ENCODE measurements at places on chromosomes 5 and 9.

- DNase-seq = no peak
Observed at GRCh38 chr9:76629205-76629990, 134.8 kb upstream of the PCA3 start.

DNA sequence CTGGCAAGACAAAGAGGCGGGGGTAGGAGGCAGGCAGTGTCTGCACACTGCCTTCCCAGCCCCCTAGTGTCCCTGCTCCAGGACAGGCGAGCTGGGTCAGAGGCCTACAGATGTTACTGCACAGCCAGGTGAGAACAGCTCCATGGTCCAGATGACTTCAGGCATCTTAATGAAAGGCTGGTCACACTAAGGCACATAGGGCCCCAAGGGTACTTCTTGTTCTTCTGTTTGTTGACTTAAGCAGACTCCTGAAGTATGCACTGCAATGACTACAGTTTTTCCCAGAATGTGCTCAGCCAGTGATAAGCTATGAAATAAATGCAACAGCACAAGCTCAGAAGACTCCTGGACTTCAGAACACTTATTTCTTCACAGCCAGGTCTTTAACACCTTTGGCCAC, 27.4 kb downstream of the ATPSCKMT start:
- no peak for DNase-seq

DNA sequence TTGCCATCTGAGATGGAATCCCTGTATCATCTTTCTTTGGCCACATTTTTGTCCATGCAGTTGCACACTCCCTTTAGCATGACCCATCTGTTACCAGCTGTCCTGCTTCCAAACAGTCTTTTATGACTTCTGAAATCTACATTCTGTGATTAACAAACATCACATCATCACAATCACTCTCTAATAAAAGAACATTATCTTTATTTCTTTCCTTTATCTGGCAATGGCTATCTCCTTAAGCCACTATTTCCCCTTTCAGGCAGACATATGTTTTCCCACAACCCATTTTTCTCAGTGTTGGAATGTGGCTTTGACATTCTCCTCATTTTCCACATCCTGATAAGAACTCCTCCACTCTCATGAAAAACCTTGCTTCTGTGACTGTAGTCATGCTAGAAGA, 141.0 kb downstream of the ST8SIA4 start:
- no peak for DNase-seq

GRCh38 chr5:156913355-156913718, 49.7 kb downstream of the TIMD4 start:
- no peak for DNase-seq

GRCh38 chr9:103867886-103868285, 226.2 kb upstream of the SMC2 start:
- no peak for DNase-seq

DNA sequence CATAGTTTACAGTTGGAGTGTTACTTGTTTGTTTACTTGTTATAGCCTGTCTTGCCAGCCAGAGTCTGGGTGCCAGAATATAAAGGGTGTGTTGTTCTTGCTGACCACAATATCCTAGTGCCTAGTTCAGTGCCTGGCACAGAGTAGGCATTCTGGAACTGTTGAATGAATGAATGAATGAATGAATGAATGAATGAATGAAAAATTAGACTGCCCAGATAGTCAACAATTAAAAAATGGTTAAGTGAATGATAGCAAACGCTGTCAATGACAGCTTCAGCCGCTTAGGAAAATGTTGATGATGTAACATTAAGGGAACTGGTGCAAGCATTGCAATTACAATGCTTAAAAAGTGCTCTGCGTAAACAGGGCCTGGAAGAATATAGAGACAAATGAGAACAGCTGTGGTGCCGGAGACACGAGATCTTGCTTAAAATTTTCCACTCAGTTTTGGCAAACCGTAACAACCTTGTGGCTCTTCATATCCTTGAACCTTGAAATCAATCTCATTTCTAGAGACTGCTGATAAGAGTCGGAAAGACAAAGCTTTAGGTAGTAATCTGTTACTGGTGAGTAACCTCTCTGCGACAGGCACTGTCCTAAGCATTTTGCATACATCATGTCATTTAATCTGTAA, 4.7 kb upstream of the TTLL11 start:
- no peak for DNase-seq

Data from activated CD4-positive, CD25-positive, alpha-beta regulatory T cell treated with anti-CD3 and anti-CD28 coated beads, Interleukin-2, amount 50 U/mL, for 72 hours (primary cell).